ENCODE measurements at places on chromosomes 4 and X. TPM values are rescaled to one million over a fixed set of nuclear protein-coding genes. Genes with fewer than 3 reads are reported as not detected.

WNK3 gene
- total RNA-seq = 3.3 TPM

KIF4A gene
- total RNA-seq = not detected

BTC gene
- total RNA-seq = 6.9 TPM

CLNK gene
- not detected for total RNA-seq

DNA sequence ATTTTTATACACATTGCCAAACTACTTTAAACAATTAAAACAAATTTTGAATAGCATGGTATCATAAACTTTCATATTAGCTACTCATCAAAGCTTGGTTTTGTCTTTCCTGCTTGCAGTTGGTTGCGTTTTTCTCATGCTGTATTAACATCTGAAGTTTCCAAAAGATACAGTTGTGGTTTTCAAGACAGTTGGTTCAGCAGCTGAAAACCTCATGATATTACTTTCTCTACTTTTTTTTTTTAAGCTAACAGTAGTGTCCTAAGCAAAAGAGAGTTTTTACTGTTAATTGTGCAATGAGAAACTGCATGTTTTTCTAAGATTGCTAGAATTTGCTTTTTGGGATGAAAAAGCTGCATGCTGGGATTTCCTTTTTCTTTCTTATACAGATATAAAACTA, 15.2 kb downstream of the RUFY3 start:
- peaks cover 10% of the 10 kb centered on the region for H3K4me1 ChIP-seq
- H3K27me3 ChIP-seq = no peaks in the 10 kb centered on the region
- no peaks in the 10 kb centered on the region for H3K36me3 ChIP-seq

DNA sequence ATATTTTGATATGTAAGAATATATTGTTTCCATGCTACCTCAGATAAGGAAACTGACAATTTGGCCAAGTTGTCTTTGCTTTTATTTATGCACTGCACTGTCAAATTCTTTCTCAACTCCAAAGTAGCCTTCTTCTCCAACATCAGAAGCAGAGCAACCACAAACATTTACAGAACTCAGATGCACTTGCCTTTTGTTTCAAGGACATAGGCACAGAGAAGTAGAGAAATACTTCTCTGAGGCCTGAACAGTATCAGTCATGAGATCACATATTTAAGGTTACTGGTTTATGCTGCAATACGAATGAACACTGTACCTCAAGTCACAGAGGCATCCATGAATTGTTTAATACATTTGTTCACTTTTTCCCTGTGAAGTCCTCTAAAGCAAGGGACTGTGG, 606.1 kb upstream of the SLIT2 start:
- no peak for DNase-seq
- H3K4me3 ChIP-seq = no peak overlapping the region
- no peak overlapping the region for H3K27ac ChIP-seq
- H3K27me3 ChIP-seq = no peaks in the 10 kb centered on the region
- H3K36me3 ChIP-seq = no peaks in the 10 kb centered on the region

GRCh38 chr4:55468724-55469123, 73.0 kb downstream of the TMEM165 start:
- H3K4me1 ChIP-seq = no peaks in the 10 kb centered on the region
- H3K36me3 ChIP-seq = peaks cover 11% of the 10 kb centered on the region
- DNase-seq = no peak
- no peak overlapping the region for H3K4me3 ChIP-seq

GRCh38 chr4:2266821-2267220, 4.9 kb upstream of the MXD4 start:
- peaks cover 22% of the 10 kb centered on the region for H3K4me1 ChIP-seq
- H3K4me3 ChIP-seq = no peak overlapping the region
- DNase-seq = no peak
- no peaks in the 10 kb centered on the region for H3K36me3 ChIP-seq
- no peak overlapping the region for H3K27ac ChIP-seq
- H3K27me3 ChIP-seq = no peaks in the 10 kb centered on the region

- no peaks in the 10 kb centered on the region for H3K27me3 ChIP-seq
- H3K4me3 ChIP-seq = no peak overlapping the region
- no peaks in the 10 kb centered on the region for H3K4me1 ChIP-seq
- H3K27ac ChIP-seq = no peak overlapping the region
- no peak for DNase-seq
Observed at GRCh38 chrX:127606590-127606989, 445.6 kb downstream of the ACTRT1 start.

DNA sequence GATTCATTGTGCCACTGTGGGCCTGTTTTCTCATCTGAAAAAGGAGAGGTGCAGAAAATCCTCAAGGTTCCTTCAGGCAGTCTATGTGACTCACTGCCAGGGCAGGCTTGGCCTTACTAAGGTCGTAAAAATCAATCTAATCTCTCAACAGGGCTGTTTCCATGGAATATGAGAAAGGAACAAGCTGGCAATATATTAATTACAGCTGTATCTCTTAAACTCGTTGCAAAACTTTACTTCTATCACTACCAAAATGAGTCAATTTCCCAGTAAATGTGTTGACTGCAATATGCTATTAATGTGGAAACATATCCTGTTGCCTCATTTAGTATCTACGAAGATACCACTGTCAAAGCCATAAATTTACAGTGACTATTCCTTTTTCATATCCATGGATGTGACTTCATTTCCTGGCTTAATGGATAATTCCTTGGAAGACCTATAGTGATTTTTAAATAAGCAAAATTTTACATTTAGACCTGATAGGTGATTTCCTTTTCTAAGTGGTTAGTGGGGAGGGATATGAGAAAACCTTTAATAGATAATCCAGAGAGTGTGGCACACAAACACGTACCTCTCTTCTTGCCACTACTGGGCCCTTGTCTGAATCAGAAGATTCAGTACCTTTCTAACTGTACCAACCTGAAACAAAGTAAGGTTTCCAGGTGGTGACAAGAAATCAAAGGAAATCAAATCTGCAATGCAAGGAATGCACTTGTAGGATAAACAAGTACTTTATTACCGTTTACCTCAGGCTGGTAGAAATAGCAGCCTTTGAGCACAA, 127.4 kb upstream of the FTHL17 start:
- H3K27ac ChIP-seq = no peak overlapping the region
- no peak for DNase-seq
- no peaks in the 10 kb centered on the region for H3K36me3 ChIP-seq
- H3K27me3 ChIP-seq = no peaks in the 10 kb centered on the region
- no peak overlapping the region for H3K4me3 ChIP-seq
- no peaks in the 10 kb centered on the region for H3K4me1 ChIP-seq

DNA sequence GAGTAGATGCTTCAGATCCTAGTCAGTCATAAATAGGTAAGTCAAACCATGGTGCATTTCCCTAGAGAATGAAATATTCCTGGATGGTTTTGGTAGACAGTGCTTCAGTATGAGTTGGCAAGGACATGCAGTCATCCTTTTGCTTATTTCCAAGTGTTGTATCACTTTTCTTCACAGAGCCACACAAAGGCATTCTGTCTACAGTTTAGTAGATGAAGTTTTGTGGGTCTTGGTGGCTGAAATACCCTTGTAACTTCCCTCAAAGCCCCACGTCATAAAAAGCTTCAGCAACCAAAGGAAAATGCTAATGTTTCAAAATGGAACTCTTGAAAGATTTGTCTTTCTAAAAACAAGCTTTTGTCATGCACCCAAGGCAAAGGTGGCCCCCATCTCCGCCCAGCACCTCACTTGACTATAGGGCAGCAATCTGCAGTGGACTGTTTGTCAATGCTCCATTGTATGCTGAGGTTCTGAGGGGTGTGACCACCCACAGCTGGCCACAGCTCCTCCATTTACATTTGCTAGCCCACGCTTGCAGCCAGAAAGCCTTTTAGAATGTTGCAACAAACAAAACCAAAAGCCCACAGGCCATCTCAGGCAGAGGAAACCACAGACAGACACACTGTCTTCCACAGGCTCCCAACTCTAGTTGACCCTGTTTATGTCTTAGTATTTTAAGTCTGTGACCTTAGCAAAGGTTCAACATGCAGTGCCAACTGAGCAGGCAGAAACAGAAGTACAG, 87.1 kb upstream of the FAM9C start:
- DNase-seq = no peak
- no peak overlapping the region for H3K4me3 ChIP-seq
- H3K36me3 ChIP-seq = no peaks in the 10 kb centered on the region

Data from ascending aorta (tissue), 2 donors.